AML-193 (cell line): ENCODE measurements at places on chromosomes 1 and 21.
A peak's percentile ranks its signal among the peaks of the same experiment; 100 is the strongest.

DNA sequence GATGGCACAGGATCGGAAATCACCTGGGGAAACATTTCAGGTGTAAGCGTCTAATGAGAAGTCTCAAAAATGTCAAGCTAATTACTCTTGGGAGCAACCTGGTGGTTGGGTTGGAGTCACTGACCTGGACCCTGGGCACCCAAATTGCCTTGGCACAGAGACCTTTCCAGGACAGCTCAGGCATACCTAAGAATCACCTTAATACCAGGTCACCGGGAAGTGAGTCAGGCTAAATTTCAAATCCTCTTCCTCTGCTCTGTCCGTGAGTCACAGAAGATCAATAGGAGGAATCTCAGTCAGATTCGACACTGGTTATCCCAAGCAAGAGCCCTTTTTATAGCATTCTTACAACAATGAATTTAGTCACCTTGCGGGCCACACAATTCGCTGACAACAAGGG lies 179.6 kb upstream of the CAMK1G start:
- no peak for DNase-seq

- DNase-seq, result no peak
Measured at GRCh38 chr1:155329980-155330598, 9.4 kb downstream of the RUSC1 start.

GRCh38 chr1:182144646-182145030 lies 83.1 kb upstream of the ZNF648 start:
- DNase-seq, result no peak

- no peak for DNase-seq
Measured at GRCh38 chr1:173097001-173097400, 46.3 kb upstream of the TNFSF18 start.

DNA sequence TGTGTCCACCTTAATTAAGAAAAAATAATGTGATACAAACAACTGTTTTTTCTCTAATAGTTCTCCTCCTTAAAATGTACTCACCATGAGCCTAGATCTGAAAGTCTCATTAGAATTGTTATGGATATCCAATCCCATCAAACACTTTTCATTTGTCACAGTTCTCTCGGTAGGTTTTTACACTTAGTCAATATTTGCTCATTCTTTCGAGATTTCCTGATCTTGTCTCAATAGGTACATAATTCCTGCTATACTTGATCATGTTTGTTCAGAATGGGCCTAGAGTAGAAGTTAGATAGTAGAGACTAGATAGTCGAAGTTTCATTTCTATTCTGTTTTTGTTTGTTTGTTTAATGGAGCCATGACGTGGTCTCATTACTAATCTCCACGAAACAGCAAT lies 2005.7 kb downstream of the NCAM2 start:
- no peak for DNase-seq

GRCh38 chr21:31554511-31555022 lies 104.9 kb upstream of the SOD1 start:
- no peak for DNase-seq

- DNase-seq, result no peak
Measured at GRCh38 chr1:81915937-81916336, 115.2 kb downstream of the ADGRL2 start.

DNA sequence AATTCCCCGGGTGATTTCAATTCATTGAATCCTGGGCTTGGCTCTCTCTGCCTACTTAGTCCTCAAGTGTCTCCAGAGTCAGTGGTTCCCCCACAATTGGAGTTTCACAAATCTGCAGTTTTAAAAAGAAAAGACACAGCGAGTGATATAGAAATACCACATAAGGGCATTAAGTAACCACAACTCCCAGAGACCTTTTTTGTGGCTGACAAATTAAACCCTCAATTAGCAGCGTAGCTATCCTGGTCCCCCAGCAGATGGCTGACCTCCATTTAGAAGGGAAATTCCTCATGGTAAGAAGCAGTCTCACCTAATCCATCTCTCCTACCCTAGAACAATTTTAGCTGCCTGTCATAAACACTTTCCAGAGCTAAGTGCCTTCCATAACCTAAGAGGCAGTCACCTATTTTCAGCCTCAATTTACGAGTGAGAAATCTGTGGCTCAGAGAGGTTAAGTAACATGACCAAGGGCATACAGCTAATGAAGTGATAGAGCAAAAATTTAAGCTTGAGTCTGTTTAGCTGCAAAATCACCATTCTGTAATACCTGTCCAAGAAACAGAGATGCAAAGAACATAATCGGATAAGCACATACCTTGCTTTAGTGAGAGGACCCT lies 56.0 kb upstream of the NBPF3 start:
- no peak for DNase-seq

DNA sequence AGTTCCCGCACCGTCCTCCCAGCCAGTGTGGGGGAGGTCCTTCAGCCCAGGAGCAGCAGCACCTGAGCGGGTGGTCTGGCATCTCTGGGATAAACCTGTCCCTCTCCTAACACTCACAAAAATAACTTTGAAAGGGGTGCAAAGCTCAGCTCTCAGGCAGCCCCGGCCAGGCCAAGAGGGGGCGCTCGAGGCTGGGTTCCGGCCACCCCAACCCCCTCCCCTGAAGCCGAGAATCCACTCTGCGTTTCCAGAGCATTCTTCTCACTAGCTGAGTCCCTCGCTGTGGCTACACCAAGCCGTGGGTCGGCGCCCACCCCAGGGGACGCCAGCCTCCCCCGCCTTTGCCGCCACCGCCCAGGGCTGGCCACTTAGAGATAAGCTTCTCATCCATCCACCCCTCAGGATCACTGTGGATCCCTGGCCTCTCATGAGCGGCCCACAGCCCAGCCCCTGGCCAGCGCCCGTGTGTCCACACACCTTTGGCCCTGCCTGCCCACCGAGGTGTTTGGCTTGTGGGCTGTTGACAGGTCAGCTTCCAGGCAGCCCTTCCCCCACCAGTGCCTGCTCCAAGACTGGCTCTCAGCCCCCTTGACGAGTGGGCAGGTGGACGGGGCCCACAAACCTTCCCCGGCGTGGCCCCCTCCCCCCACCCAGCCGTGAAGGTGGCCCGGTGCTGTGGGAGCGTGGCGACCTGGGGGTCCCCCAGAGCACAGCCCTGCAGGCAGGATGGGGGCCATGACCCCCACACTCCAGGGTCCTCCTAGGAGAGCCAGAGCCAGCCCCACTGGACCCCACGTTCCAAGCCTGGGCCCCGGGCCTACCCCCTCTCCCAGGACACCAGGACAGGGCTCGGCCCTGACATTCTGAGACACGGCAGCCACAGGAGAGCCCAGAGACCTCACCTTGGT lies 1.9 kb downstream of the FTCD start:
- peak; percentile 5 for DNase-seq

- no peak for DNase-seq
Measured at GRCh38 chr1:185786524-185786923, 52.3 kb downstream of the HMCN1 start.

GRCh38 chr21:42157606-42158310 lies 61.2 kb upstream of the ABCG1 start:
- DNase-seq, result no peak

DNA sequence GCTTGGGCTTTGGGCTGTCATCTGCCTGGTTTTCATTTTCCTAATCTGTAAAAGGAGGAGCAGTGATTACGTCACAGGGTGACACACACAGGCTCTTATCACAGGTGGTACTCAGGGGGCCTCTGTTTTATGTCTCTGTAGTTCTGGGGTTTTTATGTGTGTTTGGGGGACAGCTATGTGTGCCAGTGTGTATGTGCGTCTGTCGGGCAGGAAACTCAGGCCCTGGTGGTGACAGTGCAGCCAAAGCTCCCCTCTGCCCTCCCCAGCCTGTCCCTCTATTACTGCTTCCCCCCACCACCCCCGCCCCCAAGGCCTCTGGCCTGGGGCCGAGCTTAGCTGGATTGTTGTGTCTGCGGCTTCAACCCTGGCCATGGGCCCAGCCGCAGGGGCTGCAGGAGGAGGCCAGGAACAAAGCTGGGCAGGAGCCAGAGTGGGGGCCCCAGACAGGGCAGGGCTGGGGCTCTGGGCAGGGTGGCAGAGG lies 13.3 kb downstream of the MFAP2 start:
- DNase-seq, result no peak

DNA sequence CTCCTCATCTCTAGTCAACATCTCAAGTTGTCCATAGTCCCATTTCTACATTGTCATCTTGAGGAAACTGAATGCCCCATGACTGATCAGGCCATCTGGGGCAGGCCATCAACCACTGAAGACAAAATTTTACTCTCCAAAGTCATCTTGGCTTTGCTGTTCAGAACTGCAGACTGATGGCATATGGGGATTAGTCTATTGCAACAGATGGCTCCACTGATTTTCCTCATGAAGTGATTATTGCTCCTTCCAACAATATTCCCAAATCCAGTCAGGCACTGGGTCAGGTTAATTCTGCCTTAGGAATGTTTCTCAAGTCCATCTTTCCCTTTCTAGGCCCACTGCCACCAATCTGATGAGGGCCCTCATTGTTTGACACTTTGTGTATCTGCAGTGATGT lies 101.7 kb downstream of the ESRRG start:
- DNase-seq, result no peak

GRCh38 chr21:25572861-25573310 lies 34.4 kb downstream of the MRPL39 start:
- DNase-seq, result no peak

DNA sequence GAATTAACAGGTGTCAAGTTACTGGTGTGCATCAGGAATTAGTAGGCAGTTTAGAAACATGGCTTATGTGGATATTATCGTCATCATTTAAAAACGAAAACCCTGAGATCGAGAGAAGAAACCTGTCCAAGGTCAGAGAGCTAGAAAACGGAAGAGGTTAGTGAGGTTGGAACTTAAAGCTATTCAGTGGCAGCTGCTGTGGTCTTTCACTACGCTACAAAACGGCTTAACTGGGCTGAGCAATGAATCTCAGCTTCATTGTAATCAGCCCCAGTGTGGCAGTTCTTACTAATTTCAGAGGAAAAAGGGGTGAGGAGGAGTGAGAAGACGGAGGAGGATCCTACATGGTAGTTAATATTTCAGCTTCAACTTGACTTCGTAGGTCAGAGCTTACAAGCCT lies 77.9 kb downstream of the DAB1 start:
- no peak for DNase-seq

GRCh38 chr1:8562222-8562621 lies 244.3 kb downstream of the SLC45A1 start:
- DNase-seq, result no peak

- DNase-seq, result no peak
Measured at GRCh38 chr1:205534444-205534985, 30.0 kb downstream of the CDK18 start.

- DNase-seq, result no peak
Measured at GRCh38 chr1:64236541-64236954, 33.1 kb downstream of the UBE2U start.
